Stimulated activated CD8-positive, alpha-beta memory T cell treated with anti-CD3 and anti-CD28 coated beads, Interleukin-12 subunit alpha, Interleukin-12 subunit beta, amount 100 ng/mL, for 4 hours (primary cell): ENCODE measurements at places on chromosomes 2 and 18.
A peak's percentile ranks its signal among the peaks of the same experiment; 100 is the strongest.

- DNase-seq, result no peak
Observed at GRCh38 chr2:10414591-10414990, 33.5 kb downstream of the ODC1 start.

DNA sequence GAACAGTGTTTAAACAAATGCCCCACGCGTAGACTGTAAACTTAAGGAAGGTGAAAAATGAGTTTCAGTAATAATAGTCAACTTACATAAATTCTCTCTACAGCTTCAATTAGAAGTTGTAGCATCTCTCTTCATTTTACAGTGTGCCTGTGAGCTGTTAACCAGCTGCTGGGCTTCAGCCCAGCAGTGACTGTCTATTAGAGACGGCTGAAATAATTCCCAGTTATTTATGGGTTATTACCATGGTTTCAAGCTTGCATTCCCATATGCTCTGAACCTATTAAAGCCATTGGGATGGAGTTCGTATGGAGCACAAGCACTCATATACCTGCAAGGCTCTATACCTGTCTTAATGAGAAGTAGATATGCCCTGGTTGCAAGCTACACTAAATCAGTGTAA, 501.1 kb downstream of the CNTNAP5 start:
- DNase-seq, result no peak

- DNase-seq, result no peak
Observed at GRCh38 chr2:205089958-205090357, 544.7 kb downstream of the PARD3B start.

DNA sequence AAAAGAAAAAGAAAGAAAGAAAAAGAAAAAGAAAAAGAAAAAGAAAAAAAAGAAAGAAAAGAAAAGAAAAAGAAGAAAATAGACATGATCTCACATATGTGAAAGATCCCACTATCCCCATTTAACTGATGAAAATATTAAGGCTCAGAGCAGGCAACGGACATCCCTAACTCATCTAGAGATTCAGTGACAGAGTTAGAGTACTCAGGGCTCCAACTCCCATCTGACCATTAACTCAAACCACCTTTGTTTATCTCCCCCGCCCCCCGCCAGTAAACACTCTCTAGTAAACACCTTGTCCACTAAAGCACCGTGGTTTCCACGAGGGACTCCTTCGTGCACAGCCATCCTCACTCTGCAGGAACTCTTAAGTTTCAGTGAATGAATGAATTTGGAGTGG, 142.9 kb downstream of the TGIF1 start:
- no peak for DNase-seq

DNA sequence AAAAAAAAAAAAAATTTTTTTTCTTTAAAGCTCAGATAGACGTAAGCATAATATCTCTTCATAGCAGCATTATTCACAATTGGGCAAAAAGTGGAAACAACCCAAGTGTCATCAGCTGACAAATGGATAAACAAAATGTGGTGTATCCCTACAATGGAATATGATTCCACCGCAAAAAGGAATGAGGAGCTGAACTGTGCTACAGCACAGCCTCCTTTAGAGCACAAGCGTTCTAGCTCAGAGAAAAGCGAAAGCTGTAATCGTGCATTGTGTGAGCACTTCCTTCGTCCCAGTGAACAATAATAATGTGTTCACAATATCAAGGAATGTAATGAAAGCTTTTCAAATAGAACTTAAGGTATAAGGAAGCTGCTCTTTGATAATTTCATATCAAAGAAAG, 11.7 kb upstream of the CHMP1B start:
- no peak for DNase-seq

GRCh38 chr2:144320491-144320890, 199.4 kb downstream of the ZEB2 start:
- DNase-seq, result peak; percentile 51

DNA sequence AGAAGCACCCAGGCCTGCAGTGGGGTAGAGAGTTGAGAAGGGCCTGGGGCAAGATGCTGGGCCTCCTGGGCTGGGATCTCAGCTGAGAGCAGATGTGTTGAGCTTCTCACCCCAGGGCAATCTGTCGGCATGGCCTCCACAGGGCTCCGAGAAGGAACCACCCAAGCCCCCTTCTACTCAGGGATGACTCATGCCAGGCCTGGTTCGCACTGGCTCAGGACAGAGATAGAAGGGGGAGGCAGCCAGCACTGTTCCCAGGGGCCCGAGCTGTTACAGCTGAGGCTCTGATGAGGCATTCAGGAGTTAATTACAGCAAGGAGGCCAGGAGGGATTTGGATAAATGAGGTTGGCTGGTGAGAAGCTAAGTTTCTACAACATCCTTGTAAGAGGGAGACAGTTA, 62.5 kb downstream of the CENPO start:
- DNase-seq, result no peak

DNA sequence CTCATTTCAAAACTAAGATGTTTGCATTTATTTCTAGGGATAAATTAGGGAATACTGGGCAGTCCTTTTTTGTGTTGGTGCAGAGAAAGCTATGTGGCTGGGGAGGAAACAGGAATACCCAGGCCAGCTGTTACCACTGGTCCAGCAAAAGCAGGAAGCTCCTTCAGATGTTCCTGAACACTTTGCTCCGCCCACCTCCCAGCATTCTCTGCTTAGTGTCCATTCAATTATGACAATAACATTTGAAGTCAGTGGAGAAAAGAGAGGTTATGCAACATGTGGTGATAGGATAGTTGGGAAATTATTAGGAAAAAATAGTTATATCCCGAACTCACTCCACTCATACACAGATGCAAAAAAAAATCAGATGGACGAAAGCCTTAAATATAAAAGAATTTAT, 22.1 kb upstream of the ARPC2 start:
- DNase-seq, result no peak

DNA sequence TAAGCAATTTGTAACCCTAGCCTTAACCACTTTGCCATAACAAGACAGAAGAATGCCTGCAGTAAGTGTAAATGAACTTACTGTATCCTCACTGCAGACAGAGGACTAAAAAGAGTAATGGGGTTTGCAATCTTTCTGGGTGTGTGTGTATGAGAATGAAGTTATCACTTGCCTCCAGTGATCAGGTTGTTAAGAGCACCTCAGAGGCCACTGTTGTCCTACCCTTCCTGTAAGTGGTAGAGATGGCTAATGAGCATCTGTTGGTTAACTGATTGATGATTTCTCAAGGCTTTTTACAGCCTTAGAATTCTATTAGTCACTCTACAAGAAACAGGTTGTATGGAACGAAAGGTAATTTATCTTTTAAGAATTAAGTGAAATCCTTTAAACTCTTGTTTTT, 27.6 kb upstream of the GTF2A1L start:
- DNase-seq, result no peak

DNA sequence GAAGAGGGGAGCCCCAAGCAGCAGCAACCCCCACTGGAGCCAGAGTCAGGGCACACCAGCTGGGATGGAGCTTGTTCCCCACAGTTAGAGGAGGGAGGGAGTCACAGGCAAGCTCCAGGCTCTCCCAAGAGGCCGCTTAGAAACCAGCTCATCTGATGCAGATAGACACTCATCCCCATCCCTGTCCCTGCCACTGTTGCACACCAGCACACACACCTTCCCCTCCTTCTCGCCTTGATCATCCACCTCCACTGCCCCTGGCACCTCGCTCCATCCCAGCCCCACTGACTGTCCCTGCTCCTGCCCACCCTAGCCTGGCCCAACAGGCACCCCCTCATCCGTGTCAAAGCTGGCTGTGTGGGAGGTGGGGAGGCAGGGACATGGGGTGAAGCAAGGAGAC, 1.5 kb upstream of the RUFY4 start:
- no peak for DNase-seq
